GM12878 (cell line): ENCODE measurements at places on chromosomes 3 and 15. TPM values are rescaled to one million over a fixed set of nuclear protein-coding genes. Genes with fewer than 3 reads are reported as not detected.

TGM4 gene
- not detected in 2 replicates for total RNA-seq

DNA sequence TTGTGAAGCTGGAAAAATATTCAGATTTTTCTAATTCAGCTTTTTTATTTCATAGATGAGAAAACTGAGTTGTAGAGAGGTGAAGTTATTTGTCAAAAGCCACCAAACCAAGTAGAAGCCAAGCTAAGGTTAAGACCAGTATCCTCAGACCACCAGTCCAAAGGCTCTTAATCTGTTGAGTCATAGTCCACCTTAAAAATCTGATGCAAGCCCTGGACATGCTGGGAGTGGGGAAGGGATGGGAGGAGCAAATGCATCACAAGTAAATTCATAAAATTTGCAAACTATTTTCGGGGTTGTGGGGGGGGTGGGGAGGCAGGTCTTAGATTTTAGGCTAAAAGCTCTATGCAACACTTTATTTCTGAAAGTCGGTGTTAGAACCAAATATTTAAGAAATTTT lies 307.7 kb upstream of the SEMA6D start:
- no peak for DNase-seq

GRCh38 chr15:91873138-91873536 lies 19.6 kb downstream of the SLCO3A1 start:
- no peak for DNase-seq

- DNase-seq: no peak
Observed at GRCh38 chr3:194401346-194401745, 2.3 kb upstream of the GP5 start.

DNA sequence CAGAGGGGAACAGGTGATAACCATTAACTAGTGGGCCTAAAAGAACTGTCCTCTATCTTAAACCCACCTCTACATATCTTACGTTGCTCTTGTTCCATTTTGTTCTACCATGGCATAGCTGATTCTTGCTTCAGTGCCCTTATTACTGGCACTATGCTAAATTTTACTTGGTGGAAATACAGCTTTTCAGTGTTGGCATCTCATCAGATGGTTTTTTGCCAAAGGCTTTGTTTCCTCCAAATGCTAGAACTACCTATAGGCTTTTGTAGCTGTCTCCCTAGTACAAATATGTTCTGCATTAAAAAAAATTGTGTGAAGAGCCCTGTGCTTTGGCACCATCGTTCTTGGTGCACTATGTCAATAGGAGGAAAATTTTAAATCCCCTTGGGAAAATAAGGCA lies 145.0 kb upstream of the ZBTB20 start:
- DNase-seq: no peak
